ENCODE measurements at places on chromosomes 2 and 18.

DNA sequence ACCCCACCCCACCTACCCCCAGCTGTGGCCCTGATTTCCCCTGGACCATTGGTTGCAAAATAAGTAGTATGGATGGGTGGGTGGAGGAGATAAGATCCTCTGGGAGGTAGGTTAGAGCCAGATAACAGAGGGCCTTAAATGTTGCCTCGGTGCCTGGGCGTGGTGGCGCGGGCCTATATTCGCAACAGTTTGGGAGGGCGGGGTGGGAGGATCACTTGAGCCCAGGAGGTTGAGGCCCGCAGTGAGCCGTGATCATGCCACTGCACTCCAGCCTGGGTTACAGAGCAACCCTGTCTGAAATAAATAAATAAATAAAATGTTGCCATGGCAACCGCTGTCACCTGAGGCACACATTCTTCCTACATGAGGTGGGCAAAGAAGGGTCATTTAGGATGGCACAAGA lies 103.3 kb upstream of the GATA6 start:
- no peak overlapping the region for H3K27ac ChIP-seq
- no peak for DNase-seq
- no peaks in the 10 kb centered on the region for H3K4me1 ChIP-seq
- no peaks in the 10 kb centered on the region for H3K27me3 ChIP-seq
- H3K4me3 ChIP-seq: no peak overlapping the region

- no peaks in the 10 kb centered on the region for H3K27me3 ChIP-seq
- DNase-seq: no peak
- no peak overlapping the region for H3K4me3 ChIP-seq
Measured at GRCh38 chr2:45452866-45453265, 158.2 kb downstream of the SRBD1 start.

- no peaks in the 10 kb centered on the region for H3K4me1 ChIP-seq
- no peaks in the 10 kb centered on the region for H3K27me3 ChIP-seq
- H3K4me3 ChIP-seq: no peak overlapping the region
- no peaks in the 10 kb centered on the region for H3K36me3 ChIP-seq
- H3K27ac ChIP-seq: no peak overlapping the region
- DNase-seq: no peak
Measured at GRCh38 chr2:128475427-128476211, 157.0 kb upstream of the HS6ST1 start.

- no peaks in the 10 kb centered on the region for H3K36me3 ChIP-seq
- H3K4me1 ChIP-seq: no peaks in the 10 kb centered on the region
- H3K27ac ChIP-seq: no peak overlapping the region
- DNase-seq: no peak
- H3K4me3 ChIP-seq: no peak overlapping the region
Measured at GRCh38 chr2:183029219-183029618, 9.0 kb downstream of the NCKAP1 start.

DNA sequence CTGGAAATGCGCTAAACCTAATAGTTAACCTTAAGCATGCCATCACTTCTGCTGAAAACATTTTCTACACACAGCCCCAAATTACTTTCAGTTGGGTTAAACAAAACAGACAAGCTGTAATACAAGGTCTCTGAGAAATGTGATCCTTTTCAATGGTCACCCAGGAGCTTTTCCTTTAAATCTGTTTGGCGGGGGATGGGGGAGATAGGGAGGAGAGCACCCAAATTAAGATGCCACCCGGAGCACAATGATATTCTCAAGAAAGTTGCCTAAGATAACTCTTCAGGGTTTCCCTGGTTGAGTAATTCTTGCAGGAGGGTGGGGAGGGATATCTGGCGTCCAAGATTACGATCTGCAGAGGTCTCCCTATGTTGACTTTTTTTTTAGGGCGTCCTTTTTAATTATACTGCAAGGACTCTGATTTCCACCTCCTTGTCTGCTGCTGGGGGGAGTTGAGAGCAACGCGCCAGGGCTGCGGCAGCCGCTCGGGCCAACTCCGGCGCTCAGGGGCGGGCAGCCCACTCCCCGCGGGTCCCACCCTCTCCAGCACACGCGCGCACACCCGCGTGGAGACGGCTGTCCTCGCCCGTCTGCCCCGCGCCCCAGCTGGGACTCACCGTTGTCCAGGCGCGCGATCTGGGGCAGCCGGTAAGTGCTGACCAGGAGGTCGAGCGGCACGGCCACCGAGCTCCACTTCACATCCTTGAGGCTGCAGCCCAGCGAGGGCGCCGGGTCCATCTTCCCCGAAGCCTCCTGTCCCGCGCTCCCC lies 807 bp downstream of the GAREM1 start:
- H3K4me1 ChIP-seq: no peaks in the 10 kb centered on the region
- peak; percentile 53 for DNase-seq
- peak overlapping the region; percentile 95 for H3K27ac ChIP-seq
- peak overlapping the region; percentile 67 for H3K4me3 ChIP-seq

DNA sequence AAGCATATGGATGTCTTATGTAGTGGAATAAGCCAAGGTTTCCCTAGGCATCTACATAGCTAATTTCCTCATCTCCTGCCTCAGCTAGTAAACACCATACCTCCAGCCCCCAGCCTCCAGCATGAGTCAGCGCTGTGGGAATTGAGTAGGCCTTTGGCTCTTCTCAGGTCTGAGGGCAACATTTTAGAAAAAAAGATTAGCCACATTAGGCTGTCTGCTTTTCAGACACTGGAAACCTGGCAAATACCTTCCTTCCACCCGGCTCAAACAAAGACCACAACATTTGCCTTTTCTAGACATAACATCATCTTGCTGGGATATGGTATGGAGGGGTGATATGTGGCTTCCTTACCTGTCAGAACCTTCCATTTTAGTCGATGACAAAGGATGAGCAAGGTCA lies 6.1 kb upstream of the CCDC195 start:
- H3K4me3 ChIP-seq: no peak overlapping the region
- H3K36me3 ChIP-seq: no peaks in the 10 kb centered on the region
- H3K27me3 ChIP-seq: no peaks in the 10 kb centered on the region
- no peak overlapping the region for H3K27ac ChIP-seq
- no peaks in the 10 kb centered on the region for H3K4me1 ChIP-seq

GRCh38 chr18:3590096-3590630 lies 140.2 kb downstream of the TGIF1 start:
- H3K27me3 ChIP-seq: no peaks in the 10 kb centered on the region
- H3K27ac ChIP-seq: no peak overlapping the region
- DNase-seq: no peak
- no peak overlapping the region for H3K4me3 ChIP-seq
- H3K4me1 ChIP-seq: peaks cover 3% of the 10 kb centered on the region
- no peaks in the 10 kb centered on the region for H3K36me3 ChIP-seq

DNA sequence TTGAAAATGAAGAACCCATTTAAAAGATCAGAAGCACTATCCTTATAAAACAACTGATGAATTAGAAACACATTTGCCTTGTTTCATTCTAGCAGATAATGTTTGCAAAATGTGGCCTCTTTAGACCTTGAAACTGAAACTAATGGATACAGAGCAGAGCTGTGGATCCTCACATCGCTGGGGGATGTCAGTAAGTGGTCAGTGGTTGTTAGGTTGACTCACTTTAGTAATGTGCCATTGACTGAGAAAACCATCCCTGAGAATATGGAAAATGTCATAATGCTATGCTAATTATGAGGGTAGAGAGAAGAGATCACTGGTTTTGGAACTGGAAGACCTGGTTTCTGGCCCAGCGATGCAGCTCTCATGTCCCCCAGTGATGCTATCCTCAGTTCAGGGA lies 176.7 kb downstream of the MYO1B start:
- H3K4me3 ChIP-seq: no peak overlapping the region
- H3K36me3 ChIP-seq: no peaks in the 10 kb centered on the region
- H3K4me1 ChIP-seq: no peaks in the 10 kb centered on the region
- DNase-seq: no peak

- no peaks in the 10 kb centered on the region for H3K27me3 ChIP-seq
- no peaks in the 10 kb centered on the region for H3K36me3 ChIP-seq
- DNase-seq: no peak
- no peak overlapping the region for H3K4me3 ChIP-seq
Measured at GRCh38 chr2:118983915-118984314, 41.9 kb downstream of the MARCO start.

DNA sequence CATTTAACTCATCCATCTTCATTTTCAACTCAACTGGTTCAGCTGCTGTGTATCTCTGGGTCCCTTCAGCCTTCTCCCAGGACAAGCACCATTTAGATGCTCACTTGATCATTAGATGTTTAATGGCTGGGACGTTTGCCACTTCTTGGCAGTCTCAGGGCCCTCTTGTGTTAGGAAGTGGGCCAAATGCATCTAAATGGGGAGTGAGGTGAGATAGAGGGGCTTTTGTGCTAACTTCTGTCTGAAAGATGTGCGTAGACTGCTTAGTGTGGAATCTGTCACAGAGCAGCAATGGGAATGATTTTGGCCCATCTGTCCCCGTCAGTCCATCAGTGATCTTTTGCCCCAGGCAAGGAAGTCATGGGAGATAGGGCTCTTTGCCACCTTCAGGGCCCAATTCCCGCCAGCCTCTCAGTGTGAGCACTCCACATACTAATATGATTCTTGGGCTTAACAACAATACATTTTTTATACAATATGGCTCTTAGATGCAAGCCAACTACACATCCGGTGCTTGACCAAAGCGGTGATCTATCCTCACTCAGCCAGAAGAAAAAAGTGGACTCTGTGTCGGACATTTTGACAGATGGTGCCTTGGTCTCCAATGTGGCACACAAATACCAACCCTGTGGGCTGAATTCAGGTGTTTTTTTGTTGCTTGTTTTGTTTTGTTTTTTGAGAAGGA lies 95.7 kb upstream of the EPC2 start:
- no peak for DNase-seq
- H3K27me3 ChIP-seq: no peaks in the 10 kb centered on the region
- no peak overlapping the region for H3K4me3 ChIP-seq
- no peaks in the 10 kb centered on the region for H3K4me1 ChIP-seq

GRCh38 chr2:239366740-239367139 lies 34.1 kb downstream of the HDAC4 start:
- H3K4me1 ChIP-seq: no peaks in the 10 kb centered on the region
- no peaks in the 10 kb centered on the region for H3K36me3 ChIP-seq
- H3K4me3 ChIP-seq: no peak overlapping the region
- no peaks in the 10 kb centered on the region for H3K27me3 ChIP-seq

GRCh38 chr18:79627750-79628294 lies 51.8 kb upstream of the CTDP1 start:
- H3K27ac ChIP-seq: no peak overlapping the region
- no peak overlapping the region for H3K4me3 ChIP-seq
- no peak for DNase-seq
- no peaks in the 10 kb centered on the region for H3K36me3 ChIP-seq
- peaks cover 8% of the 10 kb centered on the region for H3K27me3 ChIP-seq
- no peaks in the 10 kb centered on the region for H3K4me1 ChIP-seq

- H3K27me3 ChIP-seq: no peaks in the 10 kb centered on the region
- H3K4me3 ChIP-seq: no peak overlapping the region
- no peak for DNase-seq
- no peaks in the 10 kb centered on the region for H3K36me3 ChIP-seq
- H3K4me1 ChIP-seq: no peaks in the 10 kb centered on the region
Measured at GRCh38 chr18:23682472-23682871, 6.8 kb upstream of the LAMA3 start.

- H3K27ac ChIP-seq: no peak overlapping the region
- no peak for DNase-seq
- H3K36me3 ChIP-seq: no peaks in the 10 kb centered on the region
Measured at GRCh38 chr2:188664951-188665595, 309.1 kb upstream of the COL3A1 start.

GRCh38 chr2:208645226-208645625 lies 238.6 kb downstream of the PTH2R start:
- H3K27me3 ChIP-seq: no peaks in the 10 kb centered on the region
- no peak overlapping the region for H3K4me3 ChIP-seq
- DNase-seq: no peak
- no peaks in the 10 kb centered on the region for H3K4me1 ChIP-seq
- H3K36me3 ChIP-seq: no peaks in the 10 kb centered on the region

GRCh38 chr2:197920592-197921201 lies 116.3 kb downstream of the PLCL1 start:
- H3K36me3 ChIP-seq: no peaks in the 10 kb centered on the region
- no peaks in the 10 kb centered on the region for H3K4me1 ChIP-seq
- H3K27ac ChIP-seq: no peak overlapping the region

DNA sequence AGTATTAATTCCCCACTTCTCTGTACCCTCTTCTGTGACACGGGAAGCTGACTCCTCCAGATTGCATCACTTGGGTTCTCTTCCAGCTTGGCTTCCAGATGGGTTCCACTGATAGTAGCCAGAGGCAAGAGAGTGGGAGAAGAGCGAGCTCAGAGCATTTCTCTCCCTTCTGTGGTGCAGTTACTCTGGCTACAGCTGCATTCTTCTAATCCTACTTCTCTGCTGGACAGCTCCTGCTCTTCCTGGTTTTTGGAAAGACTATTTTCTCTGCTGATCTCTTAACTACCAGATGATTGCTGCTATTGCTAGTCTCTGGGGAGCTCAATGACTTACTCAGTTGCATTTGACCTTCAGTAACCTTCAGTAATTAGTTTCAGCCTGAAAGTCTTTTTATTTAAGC lies 187.5 kb upstream of the MAP2 start:
- no peak overlapping the region for H3K27ac ChIP-seq
- H3K36me3 ChIP-seq: no peaks in the 10 kb centered on the region
- H3K4me3 ChIP-seq: no peak overlapping the region
- H3K4me1 ChIP-seq: no peaks in the 10 kb centered on the region
- H3K27me3 ChIP-seq: no peaks in the 10 kb centered on the region

GRCh38 chr2:67824186-67824585 lies 238.6 kb downstream of the C1D start:
- no peaks in the 10 kb centered on the region for H3K27me3 ChIP-seq
- DNase-seq: no peak
- no peak overlapping the region for H3K27ac ChIP-seq
- no peaks in the 10 kb centered on the region for H3K36me3 ChIP-seq
- no peaks in the 10 kb centered on the region for H3K4me1 ChIP-seq

- no peaks in the 10 kb centered on the region for H3K27me3 ChIP-seq
- no peak for DNase-seq
- H3K4me3 ChIP-seq: peak overlapping the region; percentile 92
- no peaks in the 10 kb centered on the region for H3K36me3 ChIP-seq
- peak overlapping the region; percentile 93 for H3K27ac ChIP-seq
- peaks cover 4% of the 10 kb centered on the region for H3K4me1 ChIP-seq
Measured at GRCh38 chr2:32011485-32011960, 715 bp upstream of the MEMO1 start.

DNA sequence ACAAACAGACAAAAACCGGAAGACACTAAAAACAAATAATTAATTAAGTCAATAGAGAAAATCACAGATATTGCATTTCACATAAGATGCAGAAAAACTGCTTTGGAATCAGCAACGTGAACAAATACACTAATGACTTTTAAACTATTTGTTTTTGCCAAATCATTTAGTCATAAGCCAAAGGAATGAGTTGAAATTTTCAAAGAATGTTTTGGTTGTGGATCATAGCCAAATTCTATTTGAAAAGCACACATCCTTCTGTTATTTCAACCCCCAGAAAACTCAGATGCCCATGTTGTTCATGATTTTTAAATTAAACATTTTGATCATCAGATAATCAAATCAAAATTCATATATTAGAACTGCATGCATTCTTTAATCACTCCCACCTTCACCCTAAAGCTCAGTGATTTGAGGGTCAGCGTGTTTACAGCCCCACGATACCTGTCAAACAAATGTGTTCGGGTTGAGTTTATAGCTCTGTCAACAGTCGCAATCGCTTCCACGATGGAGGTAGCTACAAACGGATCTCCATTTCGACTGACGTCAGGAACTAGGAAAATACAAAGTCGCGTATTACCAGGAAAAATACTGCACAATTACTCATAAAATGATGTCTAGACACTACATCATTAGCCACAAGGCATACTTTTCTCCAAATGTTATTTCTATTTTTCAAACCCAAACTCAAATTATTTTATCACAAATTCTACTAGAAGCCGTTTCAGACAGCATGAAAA lies 90.2 kb downstream of the PXDN start:
- H3K4me3 ChIP-seq: peak overlapping the region; percentile 43
- H3K36me3 ChIP-seq: peaks cover 4% of the 10 kb centered on the region
- no peak for DNase-seq
- no peaks in the 10 kb centered on the region for H3K4me1 ChIP-seq
- H3K27ac ChIP-seq: peak overlapping the region; percentile 69
- no peaks in the 10 kb centered on the region for H3K27me3 ChIP-seq
